ENCODE measurements at places on chromosomes 12 and 14.

DNA sequence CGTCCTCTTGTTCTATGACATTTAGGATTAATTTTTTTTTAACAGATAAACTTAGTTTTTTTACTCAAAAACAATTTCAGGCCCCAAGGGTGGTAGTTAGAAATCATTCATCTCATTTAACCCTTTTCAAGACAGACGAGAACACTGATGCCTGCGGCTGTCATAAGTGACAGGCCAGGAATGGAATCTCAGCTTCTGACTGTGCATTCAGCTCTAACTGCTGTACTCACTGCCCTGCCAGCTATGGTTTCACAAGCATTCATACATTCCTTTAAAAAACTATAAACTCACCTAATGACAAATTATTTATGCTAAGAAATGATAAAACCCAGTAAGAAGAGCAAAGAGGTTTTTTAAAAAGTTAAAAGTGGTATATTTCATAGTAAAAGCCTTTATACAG lies 8.8 kb downstream of the DENND5B start:
- DNase-seq = no peak

DNA sequence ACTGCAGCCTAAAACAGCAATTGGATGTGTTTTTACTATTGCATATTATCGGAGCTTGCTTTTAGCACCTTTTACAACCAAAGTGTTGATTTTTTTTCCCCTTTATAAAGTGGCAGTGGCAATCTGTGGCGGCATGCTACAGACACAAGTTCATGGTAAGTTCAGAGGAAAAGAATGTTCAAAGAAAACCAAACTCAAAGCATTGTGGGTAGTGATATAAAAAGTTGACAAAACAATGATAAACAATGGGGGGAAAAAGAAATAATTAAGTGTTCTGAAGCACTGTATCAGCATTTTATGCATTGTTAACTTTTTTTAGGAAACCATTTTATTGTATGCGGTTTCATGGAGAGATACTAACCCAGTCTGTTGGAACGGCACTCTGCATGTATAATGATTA lies 492.0 kb upstream of the SOX5 start:
- DNase-seq = no peak

DNA sequence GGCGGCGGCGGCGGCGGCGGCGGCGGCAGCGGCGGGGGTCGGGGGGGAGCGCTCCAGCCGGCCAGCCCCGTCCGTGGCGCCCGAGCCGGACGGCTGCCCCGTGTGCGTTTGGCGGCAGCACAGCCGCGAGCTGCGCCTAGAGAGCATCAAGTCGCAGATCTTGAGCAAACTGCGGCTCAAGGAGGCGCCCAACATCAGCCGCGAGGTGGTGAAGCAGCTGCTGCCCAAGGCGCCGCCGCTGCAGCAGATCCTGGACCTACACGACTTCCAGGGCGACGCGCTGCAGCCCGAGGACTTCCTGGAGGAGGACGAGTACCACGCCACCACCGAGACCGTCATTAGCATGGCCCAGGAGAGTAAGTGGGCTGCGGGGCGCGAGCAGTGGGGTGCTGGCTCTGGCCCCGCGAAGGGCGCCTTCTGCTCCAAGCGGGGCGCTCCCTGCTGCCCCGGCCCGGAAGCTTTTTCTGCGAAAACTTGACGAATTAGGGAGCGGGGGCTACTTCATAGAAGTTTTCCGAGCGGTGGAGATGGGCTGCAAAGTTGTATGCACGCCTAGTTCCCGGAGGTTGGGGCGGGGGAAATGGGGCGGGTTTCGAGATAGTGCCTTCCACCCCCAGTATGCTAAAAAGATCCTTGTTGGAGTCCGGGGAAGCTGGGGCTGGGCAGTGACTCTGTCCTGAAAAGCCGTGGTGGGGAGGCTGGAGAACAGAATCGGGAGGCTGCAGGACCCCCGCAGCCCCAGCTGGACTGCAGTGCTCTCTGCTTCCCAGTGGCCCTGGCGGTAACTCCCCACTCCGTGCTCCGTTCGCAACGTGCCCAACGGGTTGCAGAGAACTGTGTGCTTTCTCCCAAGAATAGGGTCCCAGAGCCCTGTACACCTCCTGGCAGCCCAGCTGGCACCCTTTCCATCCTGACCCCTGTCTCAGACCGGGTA lies 751 bp downstream of the GDF11 start:
- no peak for DNase-seq

DNA sequence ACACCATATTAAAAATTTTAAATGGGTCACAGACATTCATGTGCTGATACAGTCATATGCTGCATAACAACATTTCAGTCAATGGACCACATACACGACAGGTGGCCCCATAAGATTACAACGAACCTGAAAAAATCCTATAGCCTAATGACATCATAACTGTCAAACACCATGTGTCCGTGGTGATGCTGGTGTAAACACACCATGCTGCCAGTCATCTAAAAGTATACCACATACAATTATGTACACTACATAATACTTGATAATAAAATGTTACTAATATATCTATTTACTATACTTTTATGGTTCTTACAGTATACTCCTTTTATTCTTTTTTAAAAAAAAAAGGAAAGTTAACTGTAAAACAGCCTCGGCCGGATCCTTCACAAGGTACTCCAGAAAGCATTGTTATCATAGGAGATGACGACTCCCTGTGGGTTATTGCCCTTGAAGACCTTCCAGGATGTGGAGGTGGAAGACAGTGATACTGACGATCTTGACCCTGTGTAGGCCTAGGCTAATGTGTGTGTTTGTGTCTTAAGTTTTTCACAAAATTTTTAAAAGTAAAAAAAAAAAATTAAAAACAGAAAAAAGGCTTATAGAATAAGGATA lies 5.0 kb upstream of the TDG start:
- DNase-seq = no peak

DNA sequence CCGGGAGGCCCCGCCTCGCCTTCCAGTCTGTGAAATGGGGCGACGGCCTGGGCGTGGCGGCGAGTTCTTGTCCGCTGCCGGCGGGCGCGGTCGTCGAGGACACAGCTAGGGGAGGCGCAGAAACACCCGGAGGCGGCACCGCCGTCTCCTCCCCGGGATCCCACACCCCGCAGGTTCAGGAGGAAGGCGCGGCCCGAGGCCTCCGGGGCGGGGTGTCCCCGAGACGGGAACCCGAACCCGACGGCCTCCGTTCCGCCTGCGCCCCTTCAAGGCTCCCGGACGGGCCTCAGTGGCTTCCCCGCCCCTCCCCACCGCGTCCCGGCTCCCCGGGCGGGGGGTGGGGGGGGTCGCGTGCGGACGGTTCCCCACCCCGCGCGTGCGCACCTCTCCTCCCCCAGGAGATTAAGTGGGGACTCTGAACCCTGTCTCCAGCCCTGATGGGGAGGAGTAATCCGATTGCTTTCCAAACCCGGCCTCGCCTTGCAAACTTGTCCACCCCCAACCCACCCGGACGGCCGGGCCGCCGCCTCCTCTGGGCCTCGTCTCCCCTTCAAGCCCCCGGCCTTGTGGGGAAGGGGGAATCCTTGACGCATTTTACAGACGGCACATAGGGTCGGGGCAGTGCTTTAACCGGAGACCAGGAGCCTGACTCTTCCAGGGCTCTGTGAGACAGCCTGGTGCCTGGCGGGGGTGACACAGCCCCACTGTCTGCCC lies 35.3 kb upstream of the ANKRD9 start:
- DNase-seq = no peak

- no peak for DNase-seq
Observed at GRCh38 chr12:77648716-77649115, 182.0 kb upstream of the NAV3 start.

- no peak for DNase-seq
Observed at GRCh38 chr12:26158078-26158764, 33.4 kb upstream of the BHLHE41 start.

Data from stimulated activated CD8-positive, alpha-beta memory T cell treated with anti-CD3 and anti-CD28 coated beads, Interleukin-2, amount 100 ng/mL, for 1 hour (primary cell).